ENCODE measurements at places on chromosomes 2 and 18.

DNA sequence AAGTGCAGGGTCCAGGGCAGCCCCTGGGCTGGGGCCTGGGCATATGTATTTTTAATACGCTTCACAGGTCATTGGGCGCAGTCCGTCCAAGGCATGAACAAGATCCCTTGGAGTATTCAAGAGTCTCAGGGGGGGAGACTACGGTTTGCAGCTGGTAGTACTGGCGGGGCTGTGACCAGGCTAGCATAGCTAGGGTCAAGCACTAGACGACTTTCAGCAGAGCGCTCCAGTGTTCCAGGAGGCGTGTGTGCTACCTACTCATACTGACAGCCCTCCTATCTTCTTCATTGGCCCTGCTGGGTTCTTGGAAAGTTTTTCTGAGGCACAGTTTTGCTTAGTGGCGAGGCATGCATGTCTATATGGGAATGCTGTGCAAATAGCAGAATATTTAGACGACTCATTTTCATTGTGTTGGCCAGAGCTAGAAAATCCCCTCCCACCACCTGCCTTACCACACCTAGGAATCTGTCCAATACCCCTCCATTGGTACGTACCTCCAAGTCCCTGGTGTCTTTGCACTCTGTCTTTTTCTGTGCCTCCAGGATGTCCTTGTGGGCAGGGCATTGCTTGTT is 68.2 kb downstream of the GLI2 start:
- DNase-seq: no peak

DNA sequence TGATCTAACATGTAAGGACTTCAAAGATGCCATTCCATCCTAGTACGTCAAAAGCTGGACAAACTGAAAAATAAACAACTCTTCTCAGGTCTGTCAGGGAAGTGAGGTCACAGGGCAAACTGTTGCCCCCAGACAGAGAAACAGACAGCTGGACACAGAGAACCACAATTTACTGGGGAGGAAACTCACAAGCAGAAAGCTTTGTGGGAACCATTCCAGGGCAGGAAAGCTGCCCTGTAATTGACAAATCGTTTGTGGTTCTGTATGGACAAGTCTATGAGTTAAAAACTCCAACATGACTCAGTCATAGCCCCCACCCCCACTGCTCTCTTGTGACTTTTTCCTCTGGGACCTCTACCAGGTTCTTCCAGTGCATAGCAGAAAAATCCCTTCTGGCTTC is 28.4 kb downstream of the MCEE start:
- DNase-seq: peak; percentile 91

DNA sequence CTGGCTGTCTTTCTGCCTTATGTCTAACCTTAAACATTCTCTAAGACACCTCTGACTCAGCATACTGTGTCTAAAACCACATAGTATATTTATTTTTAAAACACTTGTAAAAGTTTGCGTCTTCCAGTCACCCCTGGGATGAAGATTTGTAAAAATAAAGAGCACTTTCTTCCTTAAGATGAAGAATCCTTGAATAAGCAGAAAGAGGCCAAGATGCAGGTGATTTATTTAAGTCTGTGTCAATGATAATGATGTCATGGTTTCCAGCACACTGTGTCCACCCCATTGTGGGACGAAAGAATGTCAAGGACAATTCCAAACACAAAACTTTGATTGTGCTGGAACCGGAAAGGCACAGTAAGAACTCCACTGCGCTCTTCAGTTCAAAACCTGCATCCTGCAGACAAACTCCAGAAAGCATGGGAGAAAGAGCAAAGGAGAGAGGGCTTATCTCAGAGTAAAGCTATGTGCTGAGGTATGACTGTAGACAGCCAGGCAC is 92.9 kb downstream of the ZEB2 start:
- DNase-seq: peak; percentile 81

DNA sequence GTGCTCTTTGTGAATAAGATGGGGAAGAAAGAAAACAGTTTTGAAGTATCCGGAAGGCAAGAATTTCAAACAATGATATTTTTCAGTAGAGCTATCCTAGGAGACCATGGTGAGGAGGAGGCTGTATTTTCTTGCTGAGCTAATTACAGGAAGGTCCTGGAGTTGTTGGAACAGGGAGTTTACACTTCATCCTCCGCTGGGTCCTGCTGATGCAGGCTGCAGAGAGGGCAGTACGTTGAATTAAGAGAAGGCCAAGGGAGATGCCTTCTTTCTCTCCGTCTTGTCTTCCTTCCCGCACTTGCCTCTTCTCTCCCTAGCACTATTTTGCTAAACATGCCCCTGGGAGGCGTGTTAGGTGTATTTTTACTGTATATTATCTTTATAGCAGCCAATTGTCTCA is 60.0 kb upstream of the EDAR start:
- no peak for DNase-seq

GRCh38 chr18:39620551-39621168 is 2055.1 kb upstream of the CELF4 start:
- no peak for DNase-seq

GRCh38 chr18:47077111-47077510 is 41.7 kb upstream of the ELOA2 start:
- no peak for DNase-seq

DNA sequence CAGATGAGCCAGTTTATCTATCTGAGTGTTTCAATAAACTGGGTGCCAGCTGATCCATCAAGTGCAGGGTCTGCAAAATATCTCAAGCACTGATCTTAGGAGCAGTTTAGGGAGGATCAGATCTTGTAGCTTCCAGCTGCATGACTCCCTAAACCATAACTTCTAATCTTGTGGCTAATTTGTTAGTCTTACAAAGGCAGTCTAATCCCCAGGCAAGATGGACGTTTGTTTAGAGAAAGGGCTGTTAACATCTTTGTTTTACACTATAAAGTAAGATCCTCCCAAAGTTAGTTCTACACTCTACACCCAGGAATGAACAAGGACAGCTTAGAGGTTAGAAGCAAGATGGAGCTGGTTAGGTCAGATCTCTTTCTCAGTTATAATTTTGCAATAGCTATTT is 28.7 kb upstream of the HNMT start:
- DNase-seq: no peak
